Stimulated activated CD4-positive, alpha-beta T cell treated with anti-CD3 and anti-CD28 coated beads, TNF-alpha, amount 100 ng/mL, for 24 hours (primary cell): ENCODE measurements at places on chromosomes 3 and 15.

GRCh38 chr15:63061975-63062374, 19.4 kb downstream of the TPM1 start:
- DNase-seq: no peak

DNA sequence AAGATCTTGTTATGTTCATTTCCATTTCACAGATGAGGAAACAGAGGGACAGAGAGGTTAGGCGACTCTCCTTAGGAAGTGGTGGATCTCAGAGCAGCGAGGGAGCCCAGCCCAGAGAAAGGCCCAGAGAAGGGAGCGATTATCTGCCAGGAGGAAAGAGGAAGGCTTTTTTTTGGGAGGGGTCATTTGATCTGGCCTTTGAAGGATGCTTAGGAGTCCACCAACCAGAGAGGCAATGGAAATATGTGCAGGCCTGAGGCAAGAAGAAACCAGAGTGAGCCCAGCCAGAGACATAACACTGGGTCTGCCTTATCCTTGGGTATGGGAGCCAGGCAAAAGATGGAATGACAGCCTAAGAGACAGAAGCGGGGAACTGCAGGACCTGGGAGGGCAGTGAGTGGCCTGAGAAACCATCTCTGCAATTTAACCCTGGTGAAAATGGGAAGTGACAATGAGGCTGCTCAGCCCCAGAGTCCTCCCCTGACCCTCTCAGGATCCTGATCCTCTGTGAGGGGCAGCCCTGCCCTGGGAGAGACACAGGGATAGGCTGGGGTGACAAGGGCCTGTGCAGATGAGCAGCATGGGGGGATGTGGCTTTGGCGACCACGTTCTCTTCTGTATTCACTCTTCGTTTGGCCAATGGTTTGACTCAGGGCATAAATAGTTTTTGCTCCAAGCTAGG, 163.2 kb downstream of the WNT7A start:
- DNase-seq: no peak

DNA sequence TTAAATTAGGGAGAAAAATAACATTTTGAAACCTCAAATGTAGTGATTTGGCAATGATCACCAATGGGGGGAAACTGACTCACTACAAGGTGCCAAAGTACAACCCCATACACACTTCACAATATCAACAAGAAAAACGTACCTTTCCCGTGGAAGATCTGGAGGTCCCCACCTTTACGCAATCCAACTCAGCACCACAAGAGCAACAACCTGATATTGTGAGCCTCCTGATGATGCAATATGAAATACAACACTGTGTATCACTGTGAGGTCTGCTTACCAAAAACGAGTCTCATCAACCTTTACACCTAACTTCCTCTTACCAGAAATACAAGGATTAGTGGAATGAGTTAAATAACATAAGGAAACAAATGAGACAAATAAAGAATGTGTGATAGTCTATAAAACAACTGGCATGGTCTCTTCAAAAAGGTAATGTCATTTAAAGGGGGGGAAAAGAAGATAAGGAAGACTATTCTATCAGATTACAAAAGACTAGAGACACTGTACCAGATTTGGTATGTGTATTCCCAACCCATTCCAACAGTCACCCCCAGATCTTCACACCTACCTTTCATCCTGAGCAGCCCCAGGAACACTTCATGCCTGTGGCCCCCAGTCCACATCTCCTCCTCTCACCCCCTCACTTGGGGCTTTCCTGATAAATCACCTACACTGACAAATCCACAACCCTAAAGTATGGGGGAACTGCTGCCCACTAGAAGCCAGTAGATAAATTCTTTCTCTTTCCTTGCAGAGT, 27.7 kb downstream of the DLG1 start:
- DNase-seq: no peak

GRCh38 chr3:88996691-88997090, 110.7 kb upstream of the EPHA3 start:
- no peak for DNase-seq

- no peak for DNase-seq
Measured at GRCh38 chr3:46143951-46144473, 64.1 kb downstream of the CCR1 start.

DNA sequence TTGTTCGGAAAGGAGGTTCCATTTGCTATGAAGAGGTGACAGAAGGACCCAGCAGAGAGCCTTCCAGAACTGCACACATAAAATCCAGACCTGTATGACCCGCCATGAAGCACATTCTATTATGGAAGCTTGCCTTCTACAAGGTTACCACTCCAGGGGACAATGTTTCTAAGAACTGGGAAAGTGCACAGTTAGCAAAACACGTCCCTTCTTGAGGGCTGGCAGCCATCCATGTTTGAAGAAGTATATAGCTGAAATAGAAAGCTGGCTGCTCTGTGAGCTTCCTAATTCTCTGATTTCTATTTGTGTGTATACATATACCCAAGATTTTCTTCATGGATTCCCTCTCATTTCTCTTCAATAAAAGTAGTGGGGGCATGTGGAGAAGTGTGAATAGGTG, 74.6 kb downstream of the CNTN3 start:
- DNase-seq: no peak

DNA sequence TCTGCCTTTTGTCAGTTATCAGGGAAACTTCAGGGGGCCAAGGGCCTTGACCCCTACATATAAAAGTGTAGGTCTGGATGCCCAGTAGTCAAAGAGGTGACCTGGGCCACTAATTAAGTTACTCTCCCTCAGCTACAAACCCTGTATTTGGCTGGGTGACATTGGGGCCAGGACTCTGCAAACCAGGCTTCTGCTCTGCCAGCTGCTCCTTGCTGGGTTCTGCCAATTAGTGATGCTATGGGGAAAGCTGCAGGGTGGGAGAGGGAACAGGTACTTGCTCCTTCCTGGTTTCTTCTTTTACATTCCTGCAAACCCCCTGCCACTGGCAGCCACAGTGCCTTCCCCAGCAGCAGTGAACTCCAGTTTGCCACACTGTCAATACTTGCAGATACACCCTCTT, 179.2 kb downstream of the CADPS start:
- DNase-seq: no peak

DNA sequence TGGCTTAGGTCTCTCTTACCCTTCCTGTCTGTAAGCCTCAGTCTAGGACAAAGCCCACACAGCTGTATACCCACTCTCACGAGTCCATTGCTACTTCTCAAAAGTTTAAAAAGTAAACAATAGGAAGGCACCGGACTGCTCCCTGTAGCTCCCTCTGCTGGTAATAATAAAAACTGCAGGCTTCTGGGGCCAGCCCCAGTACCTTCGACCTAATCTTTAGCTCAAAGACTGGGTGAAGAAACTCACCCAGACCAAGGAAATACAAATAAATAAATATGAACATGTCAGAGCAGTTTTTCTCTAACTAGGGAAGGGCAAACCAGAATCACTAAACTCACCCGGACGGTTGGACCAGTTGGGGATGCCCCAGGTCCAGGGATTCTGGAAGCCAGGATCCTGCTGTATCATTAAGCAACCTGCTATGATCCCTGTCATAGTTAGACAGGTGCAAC, 5.0 kb downstream of the FAM219B start:
- no peak for DNase-seq

DNA sequence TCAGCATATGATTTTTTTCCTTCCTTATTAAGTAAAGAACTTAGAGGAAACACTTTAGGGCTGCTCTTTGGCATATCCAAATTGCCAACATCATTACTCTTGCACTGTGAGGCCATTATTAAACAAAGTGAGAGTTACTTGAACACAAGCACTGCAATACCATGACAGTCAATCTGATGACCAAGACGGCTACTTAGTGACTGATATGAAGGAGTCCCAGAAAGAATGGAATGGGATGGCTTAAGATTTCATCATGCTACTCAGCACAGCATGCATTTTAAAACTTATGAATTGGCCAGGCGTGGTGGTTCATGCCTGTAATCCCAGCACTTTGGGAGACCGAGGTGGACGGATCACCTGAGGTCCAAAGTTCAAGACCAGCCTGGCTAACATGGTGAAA, 55.2 kb downstream of the FAM98B start:
- DNase-seq: no peak

- no peak for DNase-seq
Measured at GRCh38 chr3:72523429-72524151, 324.7 kb downstream of the SHQ1 start.

- DNase-seq: no peak
Measured at GRCh38 chr15:31360843-31361763, 34.5 kb downstream of the KLF13 start.

DNA sequence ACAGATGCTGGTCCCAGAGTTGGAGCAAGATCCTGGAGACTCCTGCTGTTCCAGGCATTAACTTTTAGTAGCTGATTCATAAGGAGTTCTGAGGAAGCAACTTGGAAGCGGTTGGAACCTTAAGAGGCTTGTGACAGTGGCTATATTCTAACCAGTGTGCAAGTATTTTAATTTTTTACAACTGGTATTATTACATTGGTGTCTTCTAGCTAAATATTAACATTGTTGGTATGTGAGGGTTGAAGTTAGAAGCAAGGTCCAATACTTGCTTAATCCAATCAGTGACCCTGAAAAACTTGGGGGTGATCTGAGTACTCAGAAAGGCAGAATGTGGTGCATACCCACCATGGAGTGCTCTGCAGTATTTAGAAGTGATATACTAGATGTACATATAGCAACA, 1.5 kb upstream of the OR4F15 start:
- no peak for DNase-seq

DNA sequence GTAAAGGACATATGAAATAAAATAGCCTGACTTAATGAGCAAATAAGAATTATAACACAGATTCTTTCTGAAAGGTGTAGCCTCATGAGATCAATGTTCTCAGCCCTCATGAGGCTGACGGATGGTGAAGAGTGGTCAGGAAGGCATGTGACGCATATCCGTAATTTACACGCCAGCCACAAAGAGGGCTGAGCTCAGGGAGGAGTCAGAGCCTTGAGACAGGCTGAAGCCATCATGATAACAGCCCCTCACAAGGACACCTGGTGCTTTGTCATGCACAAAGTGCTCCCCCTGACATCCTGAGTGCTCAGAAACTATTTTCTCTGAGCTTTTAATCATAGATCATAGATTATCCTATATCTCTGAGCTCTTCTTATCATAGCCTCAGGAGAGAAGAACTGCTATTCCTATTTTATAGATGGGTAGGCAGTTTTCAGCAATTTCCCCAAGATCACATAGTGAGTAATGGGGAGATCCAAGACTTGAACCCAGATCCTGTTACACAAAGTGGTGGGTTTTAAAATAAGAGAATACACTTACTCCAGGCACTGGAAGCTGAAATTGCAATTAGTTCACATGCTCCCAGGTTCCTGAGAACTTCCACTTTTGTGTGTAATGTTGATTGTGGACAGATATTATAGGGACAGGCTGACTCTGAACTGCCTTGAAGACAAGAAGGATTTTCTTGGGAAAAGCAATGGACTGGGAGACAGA, 267.1 kb downstream of the RPLP1 start:
- DNase-seq: peak; percentile 23

- DNase-seq: no peak
Measured at GRCh38 chr3:4808637-4809036, 170.6 kb upstream of the BHLHE40 start.

DNA sequence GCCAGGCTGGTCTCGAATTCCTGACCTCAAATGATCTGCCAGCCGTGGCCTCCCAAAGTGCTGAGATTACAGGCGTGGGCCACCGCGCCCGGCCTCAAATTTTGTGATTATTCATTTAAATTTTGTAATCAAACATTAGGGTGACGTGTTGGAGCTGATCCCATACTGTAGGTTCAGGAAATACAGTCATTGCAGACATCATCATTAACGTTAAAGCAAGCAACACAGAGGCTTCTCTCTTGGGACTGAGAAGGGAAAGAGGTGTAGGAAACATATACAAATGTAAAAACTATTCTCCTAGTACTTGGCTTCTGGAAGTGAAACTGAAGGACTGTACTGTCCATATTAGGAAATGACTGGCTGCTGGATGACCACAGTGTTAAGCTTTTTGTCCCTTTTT, 11.1 kb upstream of the ARID3B start:
- DNase-seq: no peak

GRCh38 chr3:18386274-18386890, 38.8 kb downstream of the SATB1 start:
- DNase-seq: no peak

DNA sequence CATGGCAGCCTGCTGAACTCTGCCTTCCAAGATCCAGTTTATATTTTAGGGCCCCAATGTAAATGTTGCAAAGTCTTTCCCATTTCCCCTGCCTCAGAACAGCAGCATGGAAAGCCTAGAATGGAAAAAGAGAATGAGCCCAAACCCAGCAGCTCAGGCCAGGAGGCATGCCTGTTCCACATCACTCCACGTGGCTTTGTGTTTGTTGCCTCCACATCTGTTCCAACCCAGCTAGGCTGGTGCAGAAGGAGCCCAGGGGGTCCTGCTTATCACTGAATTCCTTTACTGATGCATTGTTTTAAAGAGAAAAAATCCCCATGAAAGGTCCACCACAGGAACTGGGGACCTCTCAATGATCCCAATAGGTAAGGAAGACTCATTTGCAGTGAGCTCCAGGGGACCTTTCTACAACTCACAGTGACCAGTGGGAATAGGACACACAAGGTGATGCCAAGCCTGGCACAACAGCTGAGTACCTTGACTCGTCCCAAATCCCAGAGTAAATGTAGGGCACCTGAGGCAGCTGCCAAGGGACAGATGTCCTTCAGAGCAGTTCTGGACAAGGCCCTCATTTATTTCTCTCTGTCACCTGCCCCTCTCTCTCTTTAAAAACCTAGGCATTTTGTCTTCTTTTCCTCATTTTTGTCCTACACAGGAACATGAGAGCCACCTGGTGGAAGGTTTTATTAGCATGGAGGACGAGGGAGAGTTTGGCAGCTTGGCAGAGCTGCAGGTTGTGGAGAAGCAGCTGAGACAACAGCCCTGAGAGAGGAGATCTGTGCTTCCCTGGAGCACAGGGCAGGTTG, 41.7 kb upstream of the ADAMTS17 start:
- DNase-seq: no peak

GRCh38 chr3:84724877-84725276, 233.9 kb upstream of the CADM2 start:
- DNase-seq: no peak

- DNase-seq: no peak
Measured at GRCh38 chr3:122324871-122325323, at the start of gene CSTA. CSTA (plus strand) TSS chr3:122325248; CDS start chr3:122325293, 45 bp downstream.

- DNase-seq: no peak
Measured at GRCh38 chr15:75732809-75733451, 20.3 kb upstream of the CSPG4 start.

DNA sequence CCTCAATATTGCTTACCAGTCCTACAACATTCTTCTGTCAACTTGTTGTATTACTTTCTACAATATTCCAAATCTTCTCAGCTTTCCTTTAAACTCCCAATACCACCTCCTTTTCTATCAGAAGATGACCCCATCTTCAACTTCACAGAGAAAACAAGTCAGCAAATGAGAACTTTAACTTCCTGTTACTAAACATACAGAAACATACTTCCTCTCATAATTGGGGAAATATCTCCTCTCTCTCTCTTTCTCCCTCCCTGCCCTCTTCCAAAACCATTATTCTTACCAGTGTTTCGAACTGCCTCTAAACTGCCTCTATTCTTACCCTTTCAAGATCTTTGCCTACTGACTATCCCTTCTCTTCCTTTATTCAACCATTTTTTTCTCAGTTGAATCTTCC, 1.8 kb upstream of the SNAP23 start:
- no peak for DNase-seq

DNA sequence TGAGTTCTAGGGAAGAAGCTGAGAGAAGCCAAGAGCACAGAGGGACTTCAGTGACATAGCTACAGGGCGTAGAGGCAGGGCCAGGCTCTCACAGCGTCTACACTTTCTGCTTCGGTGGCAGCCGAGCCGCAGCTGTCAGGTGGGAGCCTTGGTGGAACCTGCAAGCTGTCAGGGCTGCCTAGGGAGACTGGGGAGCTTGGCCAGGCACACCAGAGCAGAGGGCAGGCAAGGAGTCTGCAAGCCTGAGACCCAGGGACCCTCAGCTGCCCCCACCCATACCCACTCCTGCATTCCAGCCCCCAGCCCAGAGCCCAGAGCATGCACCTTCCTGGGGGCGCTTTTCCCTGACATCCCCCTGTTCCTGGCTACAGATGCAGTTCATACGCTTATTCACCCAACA, 13.4 kb upstream of the KLF15 start:
- no peak for DNase-seq
